Central memory CD8-positive, alpha-beta T cell (primary cell): ENCODE measurements at places on chromosomes 2 and 18.

GRCh38 chr2:6368281-6368680 is 497.4 kb downstream of the CMPK2 start:
- no peak for DNase-seq

DNA sequence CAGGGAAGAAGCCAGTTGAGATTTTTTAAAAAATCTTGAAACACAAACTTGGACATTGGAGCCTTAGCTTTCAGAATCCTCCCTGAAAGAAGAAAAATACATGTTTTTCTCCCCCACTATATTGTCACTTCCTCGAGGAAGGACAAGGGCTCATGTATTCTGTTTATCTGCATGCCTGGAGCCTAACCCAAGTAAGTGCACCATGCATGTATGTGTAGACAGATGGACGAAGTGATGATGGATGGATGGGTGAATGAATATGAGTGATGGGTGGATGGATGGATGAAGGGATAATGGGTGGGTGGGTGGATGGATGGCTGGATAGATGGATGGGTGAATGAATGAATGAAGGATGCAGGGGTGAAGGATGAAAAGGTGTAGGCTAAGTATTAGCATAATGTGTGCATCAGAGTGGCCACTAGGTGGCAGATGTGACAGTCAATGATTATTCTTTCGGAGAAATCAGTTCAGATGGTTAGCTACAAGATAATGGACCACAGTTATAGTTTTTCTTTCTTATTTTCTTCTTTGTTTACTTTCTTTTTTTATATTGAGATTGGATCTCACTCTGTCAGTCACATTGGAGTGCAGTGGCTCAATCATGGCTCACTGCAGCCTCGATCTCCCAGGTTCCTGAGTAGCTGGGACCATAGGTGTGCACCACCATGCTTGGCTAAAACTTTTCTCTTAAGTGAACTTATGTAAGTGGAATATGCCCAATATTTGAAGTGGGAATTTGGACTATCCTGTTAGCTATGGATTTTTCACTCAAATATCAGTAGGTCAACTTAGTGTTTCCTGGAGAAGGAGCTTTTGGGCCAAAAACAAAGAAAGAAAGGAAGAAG is 18.5 kb upstream of the CCDC93 start:
- DNase-seq, result no peak

DNA sequence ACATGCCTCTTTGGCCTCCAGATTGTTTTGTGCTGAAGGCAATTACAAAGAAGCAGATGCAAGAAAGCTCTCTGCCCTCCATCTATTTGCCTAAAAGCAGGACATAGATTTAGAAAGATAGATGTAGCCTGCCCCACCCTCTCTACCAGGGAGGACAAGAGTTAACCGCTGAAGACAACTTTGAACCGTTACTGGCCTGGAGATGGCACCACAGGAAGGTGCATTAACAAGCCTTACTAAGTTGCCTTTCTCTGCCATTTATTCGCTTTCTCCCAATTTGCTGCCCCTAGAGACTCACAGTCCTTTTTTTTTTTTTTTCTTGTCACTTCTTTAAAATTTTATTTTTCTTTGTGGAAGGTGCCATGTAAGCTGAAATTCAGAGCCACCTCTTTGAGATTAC is 28.8 kb upstream of the RMDN2 start:
- DNase-seq, result no peak

- DNase-seq, result no peak
Observed at GRCh38 chr2:152481881-152482583, 147.1 kb downstream of the FMNL2 start.
